IgD-negative memory B cell (primary cell): ENCODE measurements at places on chromosomes 6 and 20. TPM values are rescaled to one million over a fixed set of nuclear protein-coding genes. Genes with fewer than 3 reads are reported as not detected.

Gene DLK2
- polyA plus RNA-seq: not detected

Gene POM121L2
- polyA plus RNA-seq: not detected

Gene DEFB124
- not detected for polyA plus RNA-seq

Gene TAGAP
- 157 TPM for polyA plus RNA-seq

Gene SLC12A5
- polyA plus RNA-seq: 0.11 TPM

Gene RAET1L
- polyA plus RNA-seq: not detected

Gene TP53TG5
- polyA plus RNA-seq: not detected

Gene BFSP1
- not detected for polyA plus RNA-seq

Gene CGA
- not detected for polyA plus RNA-seq
